ENCODE measurements at places on chromosomes 6 and 20. TPM values are rescaled to one million over a fixed set of nuclear protein-coding genes. Genes with fewer than 3 reads are reported as not detected.
A peak's percentile ranks its signal among the peaks of the same experiment; 100 is the strongest.

- H3K4me1 ChIP-seq, result peaks cover 4% of the 10 kb centered on the region
- H3K36me3 ChIP-seq, result no peaks in the 10 kb centered on the region
- H3K27ac ChIP-seq, result no peak overlapping the region
Measured at GRCh38 chr20:58403272-58403671, 14.2 kb downstream of the VAPB start.

DNA sequence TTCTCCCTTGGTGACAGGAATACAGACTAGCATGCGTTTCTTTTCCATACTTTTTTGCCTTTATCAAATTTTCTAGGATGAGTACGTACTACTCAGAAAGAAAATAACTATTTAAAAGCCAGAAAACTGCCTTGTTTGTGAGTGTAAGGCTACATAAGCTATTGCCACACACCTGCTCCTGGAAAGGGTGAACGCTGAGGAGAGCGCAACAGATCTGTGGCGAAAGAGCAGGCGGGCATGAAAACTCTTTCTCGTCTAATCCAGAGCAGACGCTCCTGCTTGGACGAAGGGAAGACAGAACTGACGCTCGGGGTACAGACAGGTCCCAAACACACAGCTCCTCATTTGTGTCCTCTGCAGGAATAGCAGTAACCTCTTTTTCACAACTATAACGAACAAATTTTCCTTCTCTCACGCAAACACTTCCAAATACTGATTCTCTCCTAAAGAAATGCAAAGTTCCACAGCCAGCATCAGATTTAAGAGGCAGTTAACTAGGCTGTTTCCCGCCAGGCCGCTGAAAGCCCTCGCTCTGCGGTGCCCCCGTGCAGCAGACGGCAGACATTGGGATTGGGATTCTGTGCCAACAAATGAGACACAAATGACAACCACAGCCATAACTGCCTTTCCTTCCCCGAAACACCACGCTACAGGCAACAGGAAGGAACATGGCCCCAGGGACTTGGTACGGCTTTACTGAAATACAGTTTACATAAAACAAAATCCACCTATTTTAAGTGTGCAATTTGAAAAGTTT is 20.0 kb downstream of the TAF4 start:
- no peaks in the 10 kb centered on the region for H3K4me1 ChIP-seq
- H3K27me3 ChIP-seq, result no peaks in the 10 kb centered on the region
- no peak overlapping the region for H3K27ac ChIP-seq
- no peak overlapping the region for H3K4me3 ChIP-seq

GRCh38 chr20:40814631-40814960 is 125.6 kb upstream of the MAFB start:
- H3K4me1 ChIP-seq, result no peaks in the 10 kb centered on the region
- no peak overlapping the region for H3K27ac ChIP-seq
- no peaks in the 10 kb centered on the region for H3K27me3 ChIP-seq
- no peak overlapping the region for H3K4me3 ChIP-seq
- H3K36me3 ChIP-seq, result no peaks in the 10 kb centered on the region

DNA sequence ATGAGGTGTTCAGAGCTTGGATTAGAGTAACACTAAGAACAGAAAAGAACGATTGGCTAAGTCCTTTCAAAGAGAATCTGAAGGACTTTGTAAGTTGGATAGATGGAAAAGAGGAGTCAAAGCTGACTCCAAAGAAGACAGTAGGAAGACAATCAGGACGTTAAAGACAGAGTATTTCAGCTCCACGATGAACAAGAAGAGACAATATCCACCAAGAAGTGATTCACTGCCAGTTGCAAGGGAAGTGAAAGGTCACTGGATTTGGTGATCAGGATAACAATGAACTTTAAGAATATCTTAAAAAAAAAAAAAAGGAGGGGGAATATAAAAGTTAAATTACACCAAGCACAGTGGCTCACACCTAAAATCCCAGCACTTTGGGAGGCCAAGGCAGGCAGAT is 17.9 kb downstream of the REPS1 start:
- H3K27ac ChIP-seq, result peak overlapping the region; percentile 40
- no peaks in the 10 kb centered on the region for H3K36me3 ChIP-seq
- DNase-seq, result no peak
- no peak overlapping the region for H3K4me3 ChIP-seq

SNAP91 gene
- 0.64 TPM for total RNA-seq

PAK5 gene
- total RNA-seq, result not detected

BACH2 gene
- total RNA-seq, result 7.7 TPM
